ENCODE measurements at places on chromosomes 13 and 19.

GRCh38 chr19:49881672-49882394 lies 4.3 kb downstream of the TBC1D17 start:
- DNase-seq, result peak; percentile 67

- no peak for DNase-seq
Measured at GRCh38 chr19:16377521-16377920, 52.9 kb downstream of the KLF2 start.

DNA sequence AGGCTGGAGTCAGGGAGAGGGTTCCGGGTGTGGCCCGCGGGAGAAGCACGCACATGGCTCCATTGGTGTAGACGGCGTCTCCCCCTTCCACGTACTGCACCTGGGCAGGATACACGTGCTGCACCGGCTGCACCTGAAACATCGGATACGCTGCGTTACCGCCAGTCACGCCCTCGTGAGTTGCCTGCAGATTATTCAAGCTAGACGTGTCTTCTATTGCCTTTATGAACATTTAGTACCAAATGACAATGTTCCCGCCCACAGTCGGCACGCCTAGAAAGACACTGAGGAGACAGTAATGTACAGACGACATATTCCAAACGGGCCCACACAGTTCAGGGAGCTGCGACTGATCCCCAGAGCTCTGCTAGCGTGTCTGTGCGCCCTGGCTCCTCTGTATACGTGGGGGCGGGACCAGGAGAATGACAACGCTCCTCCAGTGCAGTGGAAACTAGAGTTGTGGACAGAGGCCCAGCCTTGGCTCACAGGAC lies 64.1 kb upstream of the RANBP3 start:
- no peak for DNase-seq

DNA sequence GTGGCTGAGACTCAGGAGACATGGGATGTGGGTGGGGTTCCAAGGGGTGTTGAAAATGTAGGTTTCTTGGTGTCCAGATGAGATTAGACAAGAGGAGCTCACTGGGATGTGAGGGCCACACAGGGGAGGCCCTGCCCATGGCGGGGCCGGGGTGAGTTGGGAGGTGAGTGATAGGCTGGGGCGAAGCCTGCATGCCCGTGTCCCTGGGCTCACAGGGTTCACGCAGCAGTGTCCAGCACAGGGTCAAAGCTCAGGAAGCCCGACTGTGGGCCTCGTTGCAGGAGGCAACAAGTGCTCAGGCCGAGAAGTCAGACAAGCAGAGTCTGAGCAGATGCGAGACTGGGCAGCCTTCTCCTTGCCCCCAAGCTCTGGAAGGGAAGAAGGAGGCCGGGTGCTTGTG lies 27.2 kb downstream of the CCDC8 start:
- no peak for DNase-seq

DNA sequence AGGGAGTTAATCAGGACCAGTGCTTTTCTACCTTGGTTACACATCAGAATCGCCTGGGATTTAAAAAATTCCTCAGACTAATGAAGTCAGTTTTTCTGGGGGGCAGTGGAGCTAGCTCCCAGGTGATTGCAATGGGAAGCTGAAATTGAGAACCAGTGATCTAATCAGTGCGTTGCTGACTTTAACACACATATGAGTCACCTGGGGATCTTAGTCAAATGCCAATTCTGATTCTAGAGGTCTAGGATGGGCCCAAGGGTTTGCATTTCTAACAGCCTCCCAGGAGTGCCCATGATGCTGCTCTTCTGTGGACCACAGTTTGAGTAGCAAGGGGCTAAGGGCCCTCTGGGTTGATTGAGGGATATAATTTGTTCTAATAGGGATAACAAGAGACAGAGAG lies 54.5 kb downstream of the KL start:
- DNase-seq, result no peak

DNA sequence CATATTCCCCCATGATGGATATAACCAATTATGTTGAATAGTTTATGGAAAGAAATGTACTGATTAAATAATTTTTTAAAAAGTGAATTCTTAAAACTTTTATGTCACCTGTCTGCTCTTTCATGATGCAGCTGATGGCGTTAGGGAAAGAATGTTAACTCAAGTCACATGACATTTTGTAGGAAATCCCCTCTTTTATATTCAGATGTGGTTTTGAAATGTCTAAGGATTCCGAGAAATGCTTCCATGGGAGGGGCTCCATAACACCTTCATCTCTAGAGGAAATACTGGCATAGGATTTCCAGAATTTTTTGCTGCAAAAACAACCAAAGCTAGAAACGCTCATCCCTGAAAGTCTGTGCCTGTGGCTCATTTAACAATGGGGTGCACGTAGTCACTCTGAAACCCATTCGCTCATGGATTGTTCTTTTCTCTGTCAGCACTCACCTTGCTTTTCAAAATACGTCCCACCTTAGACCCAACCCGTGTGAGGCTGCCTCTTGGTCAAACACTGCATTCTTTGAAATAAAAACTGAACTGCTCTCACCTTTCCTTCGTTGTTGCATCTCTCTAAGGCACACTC lies 288.9 kb downstream of the SHISA2 start:
- no peak for DNase-seq

DNA sequence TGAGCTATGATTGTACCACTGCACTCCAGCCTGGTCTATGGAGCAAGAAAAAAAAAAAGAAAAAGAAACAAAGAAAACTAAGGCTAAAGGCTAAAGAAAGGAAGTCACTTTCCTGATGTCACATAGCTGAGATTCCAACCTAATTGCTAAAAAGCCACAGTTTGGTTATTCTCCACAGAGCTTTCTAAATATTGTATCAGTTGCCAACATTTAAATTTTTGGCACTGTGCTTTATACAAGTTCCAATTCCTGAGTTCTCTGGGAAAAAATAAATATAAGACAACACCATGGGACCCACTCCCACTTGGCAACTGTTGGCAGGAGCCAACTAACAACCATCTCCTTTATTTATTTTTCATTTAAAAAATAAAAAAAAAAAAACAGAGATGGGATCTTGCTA lies 11.2 kb upstream of the LYPD3 start:
- no peak for DNase-seq

- DNase-seq, result no peak
Measured at GRCh38 chr19:38266981-38267597, 2.7 kb downstream of the SPINT2 start.

Measured in iPS-NIHi11 (cell line).